ENCODE measurements at places on chromosomes 3 and 15.

- DNase-seq, result peak; percentile 53
Observed at GRCh38 chr3:31102196-31102879, 207.9 kb upstream of the GADL1 start.

GRCh38 chr3:161818106-161818505, 321.5 kb downstream of the OTOL1 start:
- no peak for DNase-seq

DNA sequence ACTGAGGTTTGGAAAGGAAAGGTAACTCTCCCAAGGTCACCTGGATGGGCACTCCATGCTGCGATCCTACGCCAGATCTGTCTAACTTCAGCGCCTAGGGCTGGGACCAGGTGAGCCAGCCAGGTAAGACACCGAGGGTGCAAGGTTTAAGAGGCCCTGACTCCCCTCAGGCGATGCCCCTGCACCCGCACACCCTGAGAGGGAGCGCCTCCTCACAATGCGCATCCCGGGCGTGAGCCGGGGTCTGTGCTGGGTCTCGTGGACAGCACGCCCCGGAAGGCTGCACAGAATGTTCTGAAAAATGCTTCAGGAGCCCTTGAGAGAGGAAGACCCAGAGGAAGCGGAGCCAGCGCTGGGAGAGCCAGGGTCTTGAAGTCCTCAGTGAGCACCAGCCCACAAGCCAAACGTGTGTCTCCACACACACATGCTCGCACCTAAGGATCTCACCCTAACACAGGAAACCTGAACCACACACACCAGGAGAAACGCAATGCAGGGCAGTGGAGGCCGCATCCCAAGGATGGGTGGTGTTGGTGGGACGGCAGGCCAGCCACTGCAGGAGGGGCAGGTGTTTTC, 142.0 kb downstream of the ADAMTS17 start:
- no peak for DNase-seq

- DNase-seq, result no peak
Observed at GRCh38 chr3:124137216-124137615, 145.3 kb upstream of the ROPN1 start.

GRCh38 chr15:45855210-45855906, 220.5 kb downstream of the SQOR start:
- DNase-seq, result no peak

GRCh38 chr3:184514171-184514490, 47.5 kb upstream of the EPHB3 start:
- DNase-seq, result no peak

- DNase-seq, result no peak
Observed at GRCh38 chr3:130626049-130626448, 109.1 kb downstream of the COL6A6 start.

DNA sequence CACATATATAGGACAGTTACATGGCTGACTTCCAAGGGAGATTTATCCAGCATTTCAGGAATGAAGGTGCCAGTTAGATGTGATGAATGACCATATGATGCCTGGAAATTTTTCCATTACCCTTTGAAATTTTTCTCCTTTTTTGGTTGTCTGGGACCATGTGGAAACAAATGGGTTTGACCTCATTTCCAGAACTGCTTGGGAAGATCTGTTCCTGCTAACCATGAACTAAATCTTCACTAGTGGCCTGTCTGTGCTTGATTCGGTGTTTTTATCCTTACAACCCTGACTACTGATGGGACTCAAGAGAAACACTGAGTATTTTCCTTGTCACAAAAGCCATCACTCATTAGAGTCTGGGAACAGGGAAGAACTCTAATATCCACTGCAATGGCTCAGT, 409.4 kb downstream of the PDCD6IP start:
- no peak for DNase-seq

DNA sequence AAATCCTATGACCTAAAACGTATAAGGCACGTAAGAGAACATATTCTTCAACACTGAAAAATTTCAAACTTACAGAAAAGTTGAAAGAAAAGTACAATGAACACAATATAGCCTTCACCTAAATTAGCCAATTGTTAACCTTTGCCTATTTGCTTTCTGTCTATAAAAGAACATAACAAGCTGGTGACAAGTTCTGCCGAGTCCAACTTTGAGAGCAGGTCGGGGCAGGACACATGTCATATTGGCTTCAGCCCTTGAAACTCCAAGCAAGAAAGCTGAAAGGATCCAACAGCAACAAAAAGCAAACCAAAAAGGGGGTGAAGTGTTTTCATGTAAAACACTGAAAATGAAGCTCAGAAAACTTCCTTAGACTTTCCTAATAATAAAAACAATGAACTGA, 59.1 kb downstream of the TBC1D2B start:
- DNase-seq, result no peak

GRCh38 chr3:59425942-59426341, 376.1 kb upstream of the CFAP20DC start:
- DNase-seq, result peak; percentile 43

Measured in stimulated activated CD4-positive, alpha-beta T cell treated with anti-CD3 and anti-CD28 coated beads, Interleukin-2, amount 100 ng/mL, for 24 hours (primary cell).